ENCODE measurements at places on chromosomes 5 and 9.

DNA sequence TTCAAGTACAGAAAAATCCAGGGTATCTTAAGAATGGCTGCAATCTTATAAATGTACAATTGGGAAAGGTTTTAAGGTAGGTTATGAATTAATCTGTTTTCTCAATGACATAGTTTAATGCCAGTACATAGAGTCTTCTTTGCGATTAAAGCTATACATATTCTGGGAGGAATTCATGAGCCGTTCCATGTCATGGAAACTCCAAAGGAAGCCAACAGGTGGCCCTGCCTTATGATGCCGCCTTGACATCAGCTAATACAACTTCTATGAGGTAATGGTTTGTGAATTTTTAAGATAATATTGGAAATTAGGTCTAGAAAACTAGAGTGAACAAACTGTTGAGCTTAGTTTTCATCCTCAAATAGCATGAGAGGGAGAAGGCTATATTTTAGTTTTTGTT lies 713.4 kb downstream of the EFNA5 start:
- DNase-seq: no peak

DNA sequence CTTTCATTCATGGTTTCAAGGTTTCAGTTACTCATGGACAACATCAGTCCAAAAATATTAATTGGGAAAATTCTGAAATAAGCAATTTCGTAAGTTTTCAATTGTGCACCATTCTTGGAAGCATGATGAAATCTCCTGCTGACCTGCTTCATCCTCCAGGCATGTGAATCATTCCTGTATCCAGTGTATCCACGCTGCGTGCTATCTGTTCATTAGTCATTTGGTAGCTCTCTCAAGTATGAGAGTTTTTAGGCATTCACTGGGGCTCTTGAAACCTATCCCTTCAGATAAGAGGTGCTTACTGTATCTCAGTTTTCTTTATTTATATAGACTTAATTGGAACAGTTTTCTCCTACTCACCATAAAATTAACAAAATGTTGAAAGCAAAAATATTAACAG lies 293.0 kb downstream of the CDH12 start:
- DNase-seq: no peak

DNA sequence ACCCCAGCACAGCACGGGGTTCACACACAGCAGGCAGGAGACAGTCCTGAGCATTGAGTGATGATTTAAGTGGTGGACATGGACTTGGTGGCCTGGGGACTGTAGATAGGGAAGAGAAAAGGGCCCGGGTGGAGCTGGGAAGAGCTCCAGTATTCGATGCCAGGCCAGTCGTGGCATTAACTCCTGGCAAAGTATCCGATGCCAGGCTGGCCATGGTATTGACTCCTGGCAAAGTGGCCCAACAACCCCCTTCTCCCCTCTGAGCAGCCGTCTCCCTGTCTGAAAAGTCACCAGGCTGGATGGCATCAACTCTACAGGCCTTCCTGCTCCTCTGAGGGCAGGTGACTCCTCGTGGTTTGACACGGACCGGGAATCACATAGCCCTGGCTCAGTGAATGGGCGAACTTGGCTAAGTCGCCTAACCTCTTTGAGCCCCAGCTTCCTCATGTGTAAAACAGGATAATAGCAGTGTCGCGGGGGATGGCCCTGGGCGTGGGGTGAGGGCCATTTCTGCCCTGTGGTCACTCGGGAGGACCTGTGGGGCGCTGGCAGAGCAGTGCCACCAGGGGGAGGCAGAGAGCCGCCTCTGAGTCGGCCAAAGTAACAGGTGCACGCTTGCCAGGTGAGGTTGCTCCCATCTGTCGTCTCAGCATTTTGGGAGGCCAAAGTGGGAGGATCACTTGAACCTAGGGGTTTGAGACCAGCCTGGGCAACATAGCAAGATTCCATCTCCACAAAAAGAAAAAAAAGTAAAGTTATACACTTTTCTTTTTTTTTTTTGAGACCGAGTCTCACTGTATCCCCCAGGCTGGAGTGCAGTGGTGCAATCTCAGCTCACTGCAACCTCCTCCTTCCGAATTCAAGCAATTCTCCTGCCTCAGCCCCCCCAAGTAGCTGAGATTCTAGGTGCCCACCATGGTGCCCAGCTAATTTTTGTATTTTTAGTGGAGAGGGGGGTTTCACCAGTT lies 5.7 kb upstream of the SEC16A start:
- peak; percentile 25 for DNase-seq

DNA sequence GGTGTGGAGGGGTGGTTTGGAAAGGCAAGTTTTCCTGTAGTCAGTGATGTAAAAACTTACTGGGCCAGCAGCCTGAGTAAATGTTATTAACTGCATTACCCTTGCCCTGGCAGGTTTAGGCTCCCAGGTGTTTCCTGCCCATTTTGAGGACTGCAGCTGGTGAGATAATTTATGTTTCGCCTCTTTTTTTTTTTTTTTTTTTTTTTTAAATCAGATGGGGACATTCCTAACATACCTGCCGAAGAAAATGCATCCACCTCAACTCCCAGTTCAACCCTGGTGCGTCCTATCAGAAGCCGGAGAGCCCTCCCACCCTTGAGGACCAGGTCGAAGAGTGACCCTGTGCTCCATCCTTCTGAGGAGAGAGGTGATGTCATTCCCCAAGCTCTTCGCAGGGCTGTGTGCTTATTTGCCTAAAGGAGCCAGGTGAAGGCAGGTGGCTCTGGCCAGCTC lies 60.6 kb downstream of the ENTREP1 start:
- DNase-seq: peak; percentile 13

DNA sequence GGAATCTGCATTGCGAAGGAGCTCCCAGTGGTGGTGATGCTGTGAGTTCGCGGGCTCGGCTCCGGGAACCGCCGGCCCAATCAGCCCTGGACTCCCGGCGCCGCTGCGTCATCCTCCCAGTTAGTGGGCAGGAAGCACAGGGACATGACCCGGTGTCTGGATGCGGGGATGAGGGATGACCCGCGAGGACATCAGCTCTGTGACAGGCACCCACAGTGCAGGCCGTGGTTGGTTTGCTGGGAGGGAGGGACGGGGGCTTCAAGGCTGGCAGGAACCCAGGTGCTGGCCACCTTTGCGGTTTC lies 996 bp downstream of the NXNL2 start:
- no peak for DNase-seq

- DNase-seq: no peak
Measured at GRCh38 chr9:89801341-89801740, 196.5 kb downstream of the GADD45G start.

- no peak for DNase-seq
Measured at GRCh38 chr9:33265211-33265865, 489 bp downstream of the CHMP5 start.

- DNase-seq: no peak
Measured at GRCh38 chr9:26612211-26612610, 280.4 kb downstream of the CAAP1 start.

DNA sequence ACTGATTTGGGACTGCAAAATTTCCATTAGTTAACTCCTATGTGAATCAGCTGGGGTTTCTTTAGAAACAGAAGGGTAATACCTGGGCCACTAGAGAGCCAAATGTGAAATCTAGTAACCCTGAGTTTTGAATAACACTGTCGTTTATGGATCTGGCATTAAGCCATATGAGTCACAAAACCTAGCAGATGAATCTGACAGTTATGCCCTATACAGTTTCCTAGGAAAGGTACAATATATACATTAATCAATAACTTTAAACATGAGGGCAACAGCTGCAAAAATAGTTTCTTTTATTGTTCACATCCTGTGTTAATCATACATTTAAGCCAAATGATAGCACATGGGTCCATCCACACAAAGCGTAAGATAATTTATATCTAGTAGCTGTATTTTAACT lies 56.9 kb downstream of the PAM start:
- DNase-seq: no peak

GRCh38 chr9:93252781-93253530 lies 69.0 kb downstream of the WNK2 start:
- no peak for DNase-seq

DNA sequence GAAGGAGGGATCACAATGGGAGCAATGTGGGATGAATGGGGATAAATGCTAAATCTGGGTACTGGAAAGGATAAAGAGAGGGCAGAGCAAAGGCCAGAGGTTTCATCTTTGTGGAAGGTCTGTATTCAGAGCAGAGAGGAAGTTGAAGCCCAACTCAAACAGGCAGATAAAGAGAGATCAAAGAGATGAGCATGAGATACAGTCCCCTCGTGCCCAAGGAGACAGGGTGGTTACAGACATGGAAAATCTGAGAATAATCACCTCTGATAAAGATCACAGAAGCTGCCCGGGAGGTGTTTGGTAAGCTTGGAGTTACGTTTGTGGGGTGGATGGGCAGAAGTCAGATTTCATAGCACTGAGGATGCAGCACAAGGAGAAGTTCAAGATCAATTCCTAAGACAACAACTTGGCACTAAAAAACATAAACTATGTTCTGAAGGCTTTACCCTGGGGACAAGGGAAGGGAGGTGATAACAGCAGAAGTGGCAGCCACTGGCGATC lies 459 bp upstream of the ERAP2 start:
- no peak for DNase-seq

DNA sequence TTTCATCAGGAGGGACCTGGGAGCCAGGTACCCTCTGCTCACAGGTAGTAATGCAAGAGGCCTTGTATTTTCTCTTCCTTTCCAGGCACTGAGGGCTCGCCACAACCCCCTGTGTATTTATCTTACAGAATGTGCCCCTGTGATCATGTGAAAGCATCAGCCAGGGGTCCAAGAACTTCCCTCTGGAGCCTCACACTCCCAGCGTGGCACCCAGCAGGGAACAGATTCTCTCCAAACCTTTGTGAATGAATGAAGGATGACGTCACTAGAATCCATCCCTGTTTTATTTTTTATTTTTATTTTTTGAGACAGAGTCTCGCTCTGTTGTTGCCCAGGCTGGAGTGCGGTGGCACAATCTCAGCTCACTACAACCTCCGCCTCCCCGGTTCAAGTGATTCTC lies 107.3 kb upstream of the IER5L start:
- no peak for DNase-seq

- no peak for DNase-seq
Measured at GRCh38 chr9:111516061-111516465, 8.9 kb upstream of the ZNF483 start.

DNA sequence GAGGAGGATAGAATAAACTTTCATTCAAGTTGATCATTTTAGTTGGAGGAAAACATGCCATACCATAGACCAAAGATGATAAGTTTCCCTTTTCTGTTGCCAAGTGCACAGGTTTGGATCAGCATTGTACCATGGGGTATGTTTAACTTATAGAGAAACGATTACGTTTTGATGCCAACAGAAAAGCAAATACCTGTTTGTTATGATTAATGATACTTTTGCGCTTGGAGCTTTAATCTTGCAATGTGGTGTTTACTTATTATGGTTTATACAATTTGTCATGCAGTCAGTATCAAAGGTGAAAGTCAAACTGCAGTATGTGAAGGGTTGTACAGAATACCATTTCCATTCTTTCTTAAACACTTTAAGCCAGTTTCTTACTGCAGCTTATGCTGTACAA lies 13.2 kb upstream of the ARHGEF28 start:
- DNase-seq: no peak

- DNase-seq: no peak
Measured at GRCh38 chr5:61598126-61598525, 266.1 kb downstream of the ZSWIM6 start.

- no peak for DNase-seq
Measured at GRCh38 chr9:30928045-30928444, 1456.4 kb upstream of the ACO1 start.

- no peak for DNase-seq
Measured at GRCh38 chr5:72189146-72189545, 81.9 kb downstream of the MAP1B start.

GRCh38 chr5:135435467-135436330 lies 11.4 kb downstream of the DCANP1 start:
- DNase-seq: no peak

DNA sequence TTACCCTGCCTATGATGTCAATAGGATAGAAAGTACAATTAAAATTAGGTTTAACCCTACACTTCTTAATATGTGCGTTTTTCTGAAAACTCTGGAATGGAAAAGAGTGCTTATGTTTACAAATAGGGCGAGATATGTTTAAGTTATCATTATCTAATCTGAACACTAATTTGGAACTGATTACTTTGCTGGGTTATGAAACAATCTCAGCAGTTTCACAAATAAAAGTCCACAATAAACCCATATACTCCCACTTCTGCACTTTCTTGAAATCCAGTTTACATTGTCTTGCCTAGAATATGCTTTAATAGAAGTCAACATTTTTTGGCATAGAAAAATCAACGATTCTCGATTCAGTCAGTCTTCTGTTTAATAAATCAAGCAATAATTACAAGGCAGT lies 236.3 kb downstream of the NFIB start:
- DNase-seq: no peak

Measured in DMS79 (cell line).